ENCODE measurements at places on chromosomes 6 and 20.

DNA sequence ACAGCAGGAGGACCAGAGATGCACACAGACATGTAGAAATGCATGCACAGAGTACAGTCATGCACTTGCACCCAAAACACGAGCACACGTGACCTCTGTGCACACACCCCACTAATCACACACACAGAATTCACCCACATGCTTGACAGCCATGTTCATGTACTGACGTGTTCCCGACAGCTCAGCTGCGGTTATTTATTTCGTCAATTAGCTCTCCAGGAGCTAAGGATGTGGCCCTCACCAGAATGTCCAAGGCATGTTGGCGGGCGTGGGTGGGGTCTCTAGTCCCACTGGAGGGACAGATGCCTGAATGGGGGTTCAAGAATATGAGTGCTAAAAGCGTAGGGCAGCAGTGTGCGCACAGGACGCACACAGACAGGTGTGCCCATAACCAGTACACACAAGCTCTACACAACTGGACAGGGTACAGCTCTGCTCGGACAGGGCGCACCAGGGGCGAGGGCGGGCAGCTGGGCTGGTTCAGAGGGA, 571 bp upstream of the PRPF6 start:
- DNase-seq = no peak

GRCh38 chr6:45569210-45569945, 191.6 kb upstream of the SUPT3H start:
- no peak for DNase-seq

DNA sequence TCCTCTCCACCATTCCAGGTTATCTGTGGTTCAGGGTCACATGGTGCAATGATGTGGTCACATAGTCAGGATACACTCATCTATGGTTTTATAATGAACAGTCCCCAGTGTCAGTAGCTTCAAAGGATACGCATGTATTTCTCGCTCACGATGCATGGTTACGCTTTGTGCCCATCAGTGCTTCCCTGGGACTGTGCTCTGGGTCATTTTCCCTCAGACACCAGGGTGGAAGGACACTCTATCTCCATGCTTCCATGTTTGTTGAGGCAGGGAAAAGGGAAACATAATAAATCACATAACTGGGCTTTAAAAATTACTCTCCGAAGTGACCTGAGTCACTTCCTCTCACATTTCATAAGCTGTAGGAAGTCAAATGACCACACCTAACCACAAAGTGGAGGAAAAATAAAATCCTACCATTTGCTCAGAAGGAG, 394.8 kb upstream of the NOX3 start:
- DNase-seq = no peak

DNA sequence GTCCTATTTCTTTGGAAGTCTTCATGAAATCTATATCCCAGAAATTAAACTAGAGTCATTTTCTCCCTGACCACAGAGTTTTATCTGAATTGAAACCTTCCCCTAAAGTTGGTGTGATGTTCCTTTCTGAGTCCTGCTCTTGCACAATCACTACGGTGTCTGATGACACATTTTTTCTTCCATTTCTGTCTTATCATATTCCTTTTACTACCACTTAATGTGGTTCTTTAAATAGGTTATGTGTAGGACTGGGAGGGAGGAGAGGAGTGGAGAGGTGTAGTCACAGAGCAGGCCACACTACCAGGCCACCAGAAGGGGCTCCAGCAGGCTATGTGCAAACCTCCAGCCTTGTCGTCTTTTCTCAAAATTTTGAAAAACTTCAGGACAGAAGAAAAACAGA, 39.7 kb upstream of the ATXN1 start:
- no peak for DNase-seq

DNA sequence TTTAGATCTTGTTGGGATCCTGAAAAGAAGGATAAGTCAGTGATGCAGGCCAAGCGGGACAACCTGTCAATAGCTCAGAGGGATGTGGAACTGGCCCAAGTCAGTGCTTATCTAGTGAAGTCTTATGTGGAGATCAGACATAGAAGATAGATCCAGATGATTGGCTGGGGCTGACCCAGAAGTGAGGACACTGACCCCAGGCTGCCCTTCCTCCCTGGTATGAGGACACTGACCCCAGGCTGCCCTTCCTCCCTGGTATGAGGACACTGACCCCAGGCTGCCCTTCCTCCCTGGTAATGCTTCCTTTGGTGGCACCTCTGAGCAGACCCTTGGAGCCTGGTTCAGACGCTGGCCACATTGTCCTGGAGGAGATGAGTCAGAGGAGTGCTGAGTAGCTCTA, 159.7 kb downstream of the PHACTR3 start:
- no peak for DNase-seq

DNA sequence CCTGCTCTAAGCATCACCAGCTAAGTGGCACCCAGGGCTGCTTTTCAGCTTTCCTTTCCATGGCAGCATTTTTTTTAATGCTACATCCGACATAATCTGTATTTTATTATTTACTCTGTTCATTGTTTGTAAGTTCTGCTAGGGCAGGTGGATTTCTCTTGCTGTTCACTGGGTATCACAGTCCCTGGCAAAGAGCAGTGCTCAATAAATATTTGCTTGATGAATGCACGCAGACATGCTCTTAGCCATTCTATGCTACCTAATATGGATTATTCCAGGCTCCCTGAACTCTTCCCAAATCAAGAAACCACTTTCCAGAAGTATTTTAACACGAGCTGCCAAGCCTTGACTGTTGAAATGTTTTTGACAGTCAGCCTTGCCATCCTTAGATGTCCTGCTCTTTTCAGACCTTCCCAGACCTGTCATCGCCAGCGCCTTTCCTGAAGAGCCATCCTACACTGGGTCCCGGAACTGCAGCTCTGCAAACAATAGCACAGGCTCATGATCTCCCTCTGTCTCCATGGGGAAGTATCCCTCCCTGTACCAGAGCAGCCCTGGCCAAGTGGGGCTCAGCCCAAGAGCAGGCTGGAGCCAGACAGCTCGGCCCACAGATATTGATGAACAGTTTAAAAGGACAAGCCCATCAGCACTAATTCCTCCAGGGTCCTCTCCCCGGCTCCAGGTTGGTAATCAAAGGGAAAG, 136.5 kb upstream of the CDH4 start:
- DNase-seq = no peak

- DNase-seq = no peak
Measured at GRCh38 chr6:111727802-111728201, 122.1 kb upstream of the TRAF3IP2 start.

- no peak for DNase-seq
Measured at GRCh38 chr6:63941747-63942470, 306.3 kb downstream of the PHF3 start.

GRCh38 chr20:41034239-41034638, 5.6 kb downstream of the TOP1 start:
- DNase-seq = no peak

DNA sequence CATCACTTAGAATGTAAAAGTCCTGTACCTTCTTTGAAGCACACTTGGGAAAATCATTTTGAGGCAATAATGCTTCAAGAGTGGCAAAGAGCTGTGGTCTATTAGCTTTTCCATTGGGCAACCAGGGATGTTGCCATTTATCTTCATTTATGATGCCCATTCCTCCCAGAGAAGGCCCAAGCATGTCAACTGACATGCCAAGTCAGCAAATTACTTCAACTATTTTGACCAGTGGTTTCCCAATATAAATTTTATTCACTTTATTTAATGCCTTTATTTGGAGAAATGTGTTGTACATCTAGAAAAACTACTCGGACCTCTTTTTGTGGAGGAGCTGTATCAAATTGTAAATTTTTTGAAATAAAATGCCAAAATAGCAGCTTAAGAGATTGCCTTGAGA, 164.1 kb upstream of the PCSK2 start:
- DNase-seq = no peak

All from esophagus squamous epithelium (tissue), 5 donors.